Motor neuron (in vitro differentiated cells): ENCODE measurements at places on chromosomes 2 and 18. TPM values are rescaled to one million over a fixed set of nuclear protein-coding genes. Genes with fewer than 3 reads are reported as not detected.

PTPN2 gene
- total RNA-seq, result 16.7 and 20.0 TPM in 2 replicates

SERPINB2 gene
- total RNA-seq, result not detected in 2 replicates

POTEI gene
- total RNA-seq, result 0.10 and 0.32 TPM in 2 replicates

GCG gene
- not detected in 2 replicates for total RNA-seq

PLCD4 gene
- 12.1 and 13.7 TPM in 2 replicates for total RNA-seq

UGT1A4 gene
- total RNA-seq, result 0.08 TPM in 1 of 2 replicates, not detected in the other

MC5R gene
- 0.50 TPM in 1 of 2 replicates, not detected in the other for total RNA-seq

FBXO41 gene
- 5.9 and 6.0 TPM in 2 replicates for total RNA-seq

ELAC1 gene
- total RNA-seq, result 9.7 TPM in 2 replicates

SCYGR8 gene
- total RNA-seq, result not detected in 2 replicates

COL6A3 gene
- total RNA-seq, result 288 and 475 TPM in 2 replicates

LRP2 gene
- 0.03 TPM in 1 of 2 replicates, not detected in the other for total RNA-seq

NYAP2 gene
- total RNA-seq, result 0.13 and 0.58 TPM in 2 replicates

PJVK gene
- 1.5 and 1.8 TPM in 2 replicates for total RNA-seq

SPATA3 gene
- total RNA-seq, result 0.31 TPM in 1 of 2 replicates, not detected in the other

CRYBA2 gene
- 6.4 and 11.2 TPM in 2 replicates for total RNA-seq

TNFRSF11A gene
- 7.8 and 13.2 TPM in 2 replicates for total RNA-seq

REG3A gene
- not detected in 2 replicates for total RNA-seq

CFAP221 gene
- 0.52 TPM in 1 of 2 replicates, not detected in the other for total RNA-seq

RAD51AP2 gene
- total RNA-seq, result 0.16 TPM in 1 of 2 replicates, not detected in the other

FEV gene
- total RNA-seq, result 0.93 TPM in 1 of 2 replicates, not detected in the other

ANKRD36B gene
- total RNA-seq, result 46.9 and 67.1 TPM in 2 replicates

MC4R gene
- not detected in 2 replicates for total RNA-seq

ARHGAP15 gene
- total RNA-seq, result 0.26 and 0.60 TPM in 2 replicates

LYG1 gene
- total RNA-seq, result 1.1 and 2.0 TPM in 2 replicates

EMILIN1 gene
- total RNA-seq, result 2.0 and 2.3 TPM in 2 replicates

RFTN2 gene
- total RNA-seq, result 5.3 and 5.7 TPM in 2 replicates

CCDC102B gene
- 7.3 and 7.4 TPM in 2 replicates for total RNA-seq

ASB18 gene
- total RNA-seq, result 0.82 TPM in 1 of 2 replicates, not detected in the other

ACADL gene
- total RNA-seq, result 0.26 and 0.60 TPM in 2 replicates

HOXD3 gene
- total RNA-seq, result 26.9 and 34.2 TPM in 2 replicates

ABCG5 gene
- 0.05 and 0.19 TPM in 2 replicates for total RNA-seq

GGCX gene
- total RNA-seq, result 26.1 and 27.9 TPM in 2 replicates

ALK gene
- 3.7 and 4.9 TPM in 2 replicates for total RNA-seq

ABHD1 gene
- total RNA-seq, result 0.97 and 2.9 TPM in 2 replicates

PLGLB2 gene
- total RNA-seq, result 3.0 and 4.1 TPM in 2 replicates

LOXHD1 gene
- total RNA-seq, result not detected in 2 replicates

EGR4 gene
- total RNA-seq, result 0.47 and 0.68 TPM in 2 replicates

GULP1 gene
- 36.7 and 44.7 TPM in 2 replicates for total RNA-seq

CNRIP1 gene
- total RNA-seq, result 25.4 and 51.1 TPM in 2 replicates

RGPD4 gene
- total RNA-seq, result 0.15 and 0.27 TPM in 2 replicates

LINC00305 gene
- not detected in 2 replicates for total RNA-seq

AFF3 gene
- total RNA-seq, result 33.6 and 51.0 TPM in 2 replicates

KCNG2 gene
- total RNA-seq, result 0.17 and 0.27 TPM in 2 replicates

AP1S3 gene
- total RNA-seq, result 5.2 TPM in 2 replicates

SLC11A1 gene
- total RNA-seq, result 1.0 and 1.3 TPM in 2 replicates

TTR gene
- 0.94 and 4.2 TPM in 2 replicates for total RNA-seq

CTNNA2 gene
- total RNA-seq, result 6.7 and 7.0 TPM in 2 replicates

ADD2 gene
- total RNA-seq, result 53.5 and 55.4 TPM in 2 replicates

IL1F10 gene
- total RNA-seq, result not detected in 2 replicates

SP140L gene
- total RNA-seq, result 2.1 and 4.5 TPM in 2 replicates

DYNAP gene
- total RNA-seq, result 0.29 and 0.43 TPM in 2 replicates

LIPT1 gene
- total RNA-seq, result 12.6 and 13.0 TPM in 2 replicates

FAM110C gene
- 0.11 and 0.19 TPM in 2 replicates for total RNA-seq

FRZB gene
- total RNA-seq, result 4.3 and 4.8 TPM in 2 replicates

ERBB4 gene
- total RNA-seq, result 13.2 and 14.4 TPM in 2 replicates

COL4A3 gene
- total RNA-seq, result 0.21 and 0.50 TPM in 2 replicates

AOX1 gene
- total RNA-seq, result 2.3 and 3.5 TPM in 2 replicates
